IPS DF 6.9 (cell line): ENCODE measurements at places on chromosomes 1 and 21.

GRCh38 chr1:221562542-221563475 is 179.1 kb downstream of the DUSP10 start:
- DNase-seq = no peak
- no peak overlapping the region for H3K4me3 ChIP-seq
- peaks cover 2% of the 10 kb centered on the region; the same call in 1 of the 2 replicates for H3K4me1 ChIP-seq
- no peak overlapping the region for H3K27ac ChIP-seq
- H3K36me3 ChIP-seq = no peaks in the 10 kb centered on the region
- no peaks in the 10 kb centered on the region for H3K27me3 ChIP-seq

DNA sequence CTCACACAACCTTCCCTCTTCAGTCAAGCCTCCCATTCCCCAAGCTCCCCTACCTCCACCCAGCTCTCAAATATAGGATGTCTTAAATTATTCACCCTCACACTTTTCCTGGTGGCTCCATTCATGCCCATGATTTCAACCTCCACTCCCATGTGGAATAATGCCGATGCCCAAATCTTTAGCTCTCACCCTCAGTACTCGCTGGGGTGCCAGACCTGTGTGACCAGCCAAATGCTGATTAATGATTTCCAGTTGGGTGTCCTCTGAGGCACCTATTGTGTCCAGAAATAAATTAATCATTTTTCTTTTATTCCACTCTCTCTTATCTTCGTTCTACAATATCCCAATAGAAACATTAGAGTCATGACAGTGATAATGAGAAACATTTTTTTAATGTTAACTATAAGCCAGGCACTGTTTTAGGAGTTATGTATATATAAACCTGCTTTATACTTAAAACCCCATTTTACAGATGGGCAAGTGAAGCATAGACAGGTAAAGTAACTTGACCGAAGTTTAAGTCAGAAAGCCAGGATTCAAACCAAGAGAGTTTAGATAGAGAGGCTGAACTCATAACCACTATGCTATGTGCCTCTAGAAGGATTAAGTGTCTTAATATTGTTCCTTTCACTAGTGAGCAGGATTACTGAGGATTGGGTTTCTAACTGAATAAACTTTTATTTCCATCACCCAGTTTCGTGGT is 209.7 kb downstream of the DUSP10 start:
- H3K36me3 ChIP-seq = no peaks in the 10 kb centered on the region
- H3K4me1 ChIP-seq = no peaks in the 10 kb centered on the region
- H3K27ac ChIP-seq = no peak overlapping the region
- DNase-seq = no peak
- no peak overlapping the region for H3K4me3 ChIP-seq
- no peaks in the 10 kb centered on the region for H3K27me3 ChIP-seq

- no peak overlapping the region for H3K27ac ChIP-seq
- H3K27me3 ChIP-seq = no peaks in the 10 kb centered on the region
- H3K36me3 ChIP-seq = no peaks in the 10 kb centered on the region
- no peak for DNase-seq
- H3K4me3 ChIP-seq = no peak overlapping the region
These were observed 57.8 kb downstream of the EPB41 start for GRCh38 chr1:28971980-28972771.

- no peaks in the 10 kb centered on the region for H3K27me3 ChIP-seq
- H3K4me3 ChIP-seq = no peak overlapping the region
- no peak overlapping the region for H3K27ac ChIP-seq
- peaks cover 2% of the 10 kb centered on the region for H3K4me1 ChIP-seq
- no peaks in the 10 kb centered on the region for H3K36me3 ChIP-seq
These were observed 9.5 kb downstream of the IL6R start for GRCh38 chr1:154414606-154415005.

- no peaks in the 10 kb centered on the region for H3K4me1 ChIP-seq
- no peaks in the 10 kb centered on the region for H3K36me3 ChIP-seq
- H3K4me3 ChIP-seq = no peak overlapping the region
These were observed 107.9 kb upstream of the SERTAD4 start for GRCh38 chr1:210124736-210125135.

GRCh38 chr1:115338457-115338820 is 390 bp upstream of the NGF start:
- H3K27ac ChIP-seq = no peak overlapping the region
- peak overlapping the region; percentile 40; the same call in 1 of the 2 replicates for H3K4me3 ChIP-seq
- no peaks in the 10 kb centered on the region for H3K36me3 ChIP-seq

DNA sequence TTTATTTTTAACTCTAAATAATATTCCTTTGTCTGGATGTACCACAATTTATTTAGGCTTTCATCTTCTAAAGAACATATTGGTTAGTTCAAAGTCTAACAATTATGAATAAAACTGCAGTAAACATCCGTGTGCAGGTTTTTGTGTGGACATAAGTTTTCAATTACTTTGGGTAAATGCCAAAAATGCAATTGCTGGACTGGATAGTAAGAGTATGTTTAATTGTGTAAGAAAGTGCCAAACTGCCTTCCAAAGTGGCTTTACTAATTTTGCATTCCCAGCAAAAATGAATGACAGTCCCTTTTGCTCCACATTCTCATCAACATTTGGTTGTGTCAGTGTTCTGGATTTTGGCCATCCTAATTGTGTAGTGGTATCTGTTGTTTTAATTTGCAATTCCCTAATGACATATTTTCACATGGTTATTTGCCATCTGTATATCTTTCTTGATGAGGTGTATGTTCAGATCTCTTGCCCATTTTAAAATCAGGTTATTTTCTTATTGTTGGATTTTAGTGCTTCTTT is 113.8 kb downstream of the DPYD start:
- H3K4me3 ChIP-seq = no peak overlapping the region
- H3K36me3 ChIP-seq = no peaks in the 10 kb centered on the region
- no peak overlapping the region for H3K27ac ChIP-seq
- no peaks in the 10 kb centered on the region for H3K27me3 ChIP-seq

DNA sequence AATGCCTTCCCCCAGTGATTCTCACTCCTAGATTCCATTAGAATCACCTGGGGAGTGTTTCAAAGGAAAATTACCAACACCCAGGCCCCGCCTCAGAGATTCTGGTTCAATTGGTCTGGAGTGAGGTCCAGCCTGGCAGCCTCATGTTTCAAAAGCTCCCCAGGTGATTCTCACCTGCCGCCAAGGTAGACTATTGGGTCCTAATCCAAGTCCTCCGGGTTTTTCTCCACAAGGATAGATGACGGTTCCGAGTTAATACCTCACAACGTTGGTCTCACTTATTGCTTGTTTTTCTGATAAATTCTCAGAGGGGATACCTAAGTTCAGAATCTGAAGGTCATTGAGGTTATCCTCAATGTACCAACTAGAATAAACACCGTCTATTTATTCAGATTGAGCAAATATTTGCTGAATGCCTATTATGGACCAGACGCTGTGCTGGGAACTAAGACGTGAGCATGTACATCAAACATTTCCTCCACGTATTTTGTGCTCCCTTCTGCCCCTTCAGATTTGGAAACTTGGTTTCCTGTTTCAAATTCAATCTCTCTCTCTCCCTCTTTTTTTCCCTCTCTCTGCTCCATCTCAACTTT is 97.5 kb downstream of the SEC16B start:
- DNase-seq = no peak
- no peaks in the 10 kb centered on the region for H3K27me3 ChIP-seq
- no peaks in the 10 kb centered on the region for H3K36me3 ChIP-seq
- H3K4me3 ChIP-seq = no peak overlapping the region
- no peak overlapping the region for H3K27ac ChIP-seq
- peaks cover 1% of the 10 kb centered on the region; the same call in 1 of the 2 replicates for H3K4me1 ChIP-seq

GRCh38 chr1:58670181-58670580 is 29.7 kb downstream of the MYSM1 start:
- no peaks in the 10 kb centered on the region for H3K27me3 ChIP-seq
- no peak for DNase-seq
- H3K36me3 ChIP-seq = peaks cover 4% of the 10 kb centered on the region; the same call in 1 of the 2 replicates
- no peak overlapping the region for H3K27ac ChIP-seq

GRCh38 chr1:201369209-201369608 is 8.3 kb downstream of the TNNT2 start:
- H3K4me1 ChIP-seq = peaks cover 1% of the 10 kb centered on the region; the same call in 1 of the 2 replicates
- H3K4me3 ChIP-seq = no peak overlapping the region
- no peak for DNase-seq

- H3K27ac ChIP-seq = no peak overlapping the region
- no peak overlapping the region for H3K4me3 ChIP-seq
- DNase-seq = no peak
- H3K36me3 ChIP-seq = no peaks in the 10 kb centered on the region
- H3K27me3 ChIP-seq = no peaks in the 10 kb centered on the region
These were observed 13.9 kb upstream of the PIGM start for GRCh38 chr1:160045653-160046052.

- peaks cover 5% of the 10 kb centered on the region; the same call in 1 of the 2 replicates for H3K4me1 ChIP-seq
- no peak overlapping the region for H3K27ac ChIP-seq
- DNase-seq = no peak
- H3K36me3 ChIP-seq = no peaks in the 10 kb centered on the region
These were observed 5.2 kb upstream of the FOXD3 start for GRCh38 chr1:63316984-63317816.
